IPS DF 6.9 (cell line): ENCODE measurements at places on chromosomes 6 and 20.

- no peaks in the 10 kb centered on the region for H3K4me1 ChIP-seq
- no peak overlapping the region for H3K27ac ChIP-seq
- H3K4me3 ChIP-seq: no peak overlapping the region
- DNase-seq: no peak
- H3K27me3 ChIP-seq: no peaks in the 10 kb centered on the region
Observed at GRCh38 chr6:39173270-39173669, 56.0 kb downstream of the KCNK5 start.

- DNase-seq: no peak
- H3K27ac ChIP-seq: no peak overlapping the region
Observed at GRCh38 chr6:168724669-168725570, 283.9 kb downstream of the SMOC2 start.

GRCh38 chr20:1203630-1204029 is 376 bp downstream of the C20orf202 start:
- H3K36me3 ChIP-seq: no peaks in the 10 kb centered on the region
- no peaks in the 10 kb centered on the region for H3K4me1 ChIP-seq
- no peak for DNase-seq
- no peak overlapping the region for H3K27ac ChIP-seq

DNA sequence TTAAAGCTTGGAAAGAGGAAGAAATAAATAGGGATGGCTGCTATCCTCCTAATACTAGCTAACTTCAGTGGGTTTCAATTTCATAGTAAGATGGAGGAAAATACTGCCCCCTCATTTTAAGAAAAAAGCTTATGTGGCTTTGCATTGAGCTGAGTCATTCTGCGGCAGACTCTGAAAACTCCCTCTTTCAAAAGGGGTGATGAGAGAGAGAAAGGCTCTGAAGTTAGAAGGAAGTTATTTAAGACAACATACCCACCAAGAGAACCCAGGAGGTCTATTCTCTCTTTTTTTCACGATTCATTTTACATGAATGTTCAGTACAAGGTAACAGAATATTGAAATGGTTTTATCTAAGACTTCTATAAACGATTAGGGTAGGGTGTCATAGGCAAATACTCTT is 4.5 kb downstream of the PRDM13 start:
- H3K36me3 ChIP-seq: no peaks in the 10 kb centered on the region
- peaks cover 76% of the 10 kb centered on the region for H3K27me3 ChIP-seq
- DNase-seq: no peak
- no peak overlapping the region for H3K4me3 ChIP-seq
- peaks cover 7% of the 10 kb centered on the region for H3K4me1 ChIP-seq
- no peak overlapping the region for H3K27ac ChIP-seq

GRCh38 chr20:39057911-39058310 is 95.8 kb downstream of the DHX35 start:
- H3K27ac ChIP-seq: no peak overlapping the region
- no peaks in the 10 kb centered on the region for H3K36me3 ChIP-seq
- no peaks in the 10 kb centered on the region for H3K4me1 ChIP-seq
- H3K4me3 ChIP-seq: no peak overlapping the region
